ENCODE measurements at places on chromosomes 3 and 15. TPM values are rescaled to one million over a fixed set of nuclear protein-coding genes. Genes with fewer than 3 reads are reported as not detected.

Gene KBTBD12
- total RNA-seq, result 2.1 TPM

DNA sequence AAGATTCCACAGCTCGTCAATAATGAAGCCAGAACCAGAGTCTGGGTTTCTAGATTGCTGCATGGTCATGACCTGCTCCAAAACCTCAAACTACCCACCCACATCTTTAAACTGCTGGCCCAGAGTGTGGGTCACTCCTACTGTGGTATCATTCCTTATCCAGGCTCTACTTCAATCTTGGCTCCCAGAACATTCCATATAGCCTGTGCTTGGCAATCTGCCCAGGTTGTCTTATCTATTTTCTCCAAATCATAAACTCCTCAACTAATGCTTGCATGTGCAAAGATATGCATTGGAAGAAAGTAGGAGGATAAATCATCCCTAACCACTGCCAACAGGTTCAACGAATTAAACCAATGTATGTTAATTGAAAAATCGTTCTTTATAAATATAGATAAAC, 169.7 kb downstream of the ANXA2 start:
- no peak for DNase-seq

- no peak for DNase-seq
Measured at GRCh38 chr15:89900849-89901248, 7.1 kb upstream of the AP3S2 start.

GRCh38 chr15:99615460-99615859, 49.7 kb downstream of the MEF2A start:
- DNase-seq, result no peak

Gene PLA2G4E
- total RNA-seq, result 0.09 TPM

DNA sequence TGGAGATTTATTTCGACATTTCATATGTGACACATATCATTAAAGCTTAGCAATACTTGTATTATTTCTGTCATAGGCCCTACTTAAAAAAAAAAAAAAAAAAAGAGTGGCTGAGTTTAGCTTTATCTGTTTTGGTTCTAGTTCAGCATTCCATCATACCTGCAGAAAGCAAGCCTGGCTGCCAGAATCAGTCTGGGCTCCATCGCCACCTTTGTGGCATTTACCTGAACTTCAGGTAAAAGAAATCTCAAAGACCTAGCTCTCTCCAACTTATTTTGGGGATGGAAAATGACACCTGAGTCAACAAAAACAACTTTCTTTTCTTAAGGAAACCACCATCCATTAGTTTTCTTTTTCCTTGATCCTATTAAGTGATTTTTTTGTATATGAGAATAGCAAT, 82.1 kb downstream of the NEK10 start:
- no peak for DNase-seq

DNA sequence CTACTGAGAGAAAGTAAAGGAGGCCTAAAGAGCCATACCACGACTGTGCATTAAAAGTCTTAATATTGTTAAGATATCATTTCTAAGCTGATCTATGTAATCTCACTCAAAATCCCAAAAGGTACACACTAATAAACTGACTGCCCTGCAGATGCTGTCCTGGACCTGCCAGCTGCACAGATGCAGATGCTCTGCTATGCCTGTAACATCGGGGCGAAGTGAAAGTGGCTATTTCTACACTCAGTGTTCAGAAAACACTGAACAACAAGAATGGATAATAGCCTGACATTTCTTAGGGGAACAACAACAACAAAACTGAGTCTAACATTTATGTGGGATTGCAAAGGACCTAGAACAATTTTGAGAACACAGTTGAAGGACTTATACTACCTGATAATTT, 31.9 kb downstream of the RAD18 start:
- no peak for DNase-seq

- DNase-seq, result no peak
Measured at GRCh38 chr3:42730294-42730693, 27.7 kb upstream of the HHATL start.
